LoVo (cell line): ENCODE measurements at places on chromosomes 3 and 15.
A peak's percentile ranks its signal among the peaks of the same experiment; 100 is the strongest.

GRCh38 chr3:105793040-105793439 is 75.8 kb downstream of the CBLB start:
- DNase-seq: no peak

- no peak for DNase-seq
These were observed 14.3 kb downstream of the ABCC5 start for GRCh38 chr3:184003187-184003967.

- no peak for DNase-seq
These were observed 260.7 kb downstream of the PLOD2 start for GRCh38 chr3:145900056-145900829.

DNA sequence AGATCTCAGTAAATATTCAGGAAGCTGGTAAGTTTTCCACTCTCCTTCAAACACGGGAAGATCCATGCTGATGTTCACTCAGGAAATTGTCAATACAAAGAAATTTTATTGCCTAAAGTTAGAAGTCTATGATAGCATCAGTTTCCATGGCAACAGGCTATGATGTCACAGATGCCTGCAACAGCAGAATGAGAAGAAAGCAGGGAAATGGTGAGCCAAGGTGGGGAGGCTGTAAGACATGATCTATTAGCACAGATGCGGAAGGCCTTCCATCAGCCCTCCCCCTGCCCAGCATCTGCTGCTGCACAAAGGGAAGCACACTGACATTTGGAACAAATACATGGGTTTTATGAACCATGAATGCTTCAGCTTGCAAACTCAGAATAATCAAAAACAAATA is 28.6 kb downstream of the EPHB1 start:
- DNase-seq: no peak

GRCh38 chr3:108554229-108554628 is 35.0 kb downstream of the CIP2A start:
- DNase-seq: no peak

DNA sequence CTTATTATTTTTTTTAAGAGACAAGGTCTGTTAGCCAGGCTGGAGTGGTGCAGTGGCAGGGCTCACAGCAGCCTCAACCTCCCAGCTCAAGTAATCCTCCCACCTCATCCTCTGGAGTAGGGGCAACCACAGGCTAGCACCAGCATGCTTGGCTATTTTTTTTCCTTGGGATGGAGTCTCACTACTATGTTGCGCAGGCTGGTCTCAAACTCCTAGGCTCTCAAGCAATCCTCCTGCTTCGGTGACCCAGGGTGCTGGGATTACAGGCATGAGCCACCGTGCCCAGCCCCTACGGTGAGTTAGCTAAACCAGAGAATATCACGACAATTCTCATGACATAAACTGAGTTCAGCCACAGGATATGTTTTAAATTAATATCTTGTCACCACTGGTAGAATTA is 2.0 kb downstream of the DCUN1D1 start:
- no peak for DNase-seq

- DNase-seq: peak; percentile 70
These were observed 3.2 kb downstream of the ANP32A start for GRCh38 chr15:68817304-68818065.

DNA sequence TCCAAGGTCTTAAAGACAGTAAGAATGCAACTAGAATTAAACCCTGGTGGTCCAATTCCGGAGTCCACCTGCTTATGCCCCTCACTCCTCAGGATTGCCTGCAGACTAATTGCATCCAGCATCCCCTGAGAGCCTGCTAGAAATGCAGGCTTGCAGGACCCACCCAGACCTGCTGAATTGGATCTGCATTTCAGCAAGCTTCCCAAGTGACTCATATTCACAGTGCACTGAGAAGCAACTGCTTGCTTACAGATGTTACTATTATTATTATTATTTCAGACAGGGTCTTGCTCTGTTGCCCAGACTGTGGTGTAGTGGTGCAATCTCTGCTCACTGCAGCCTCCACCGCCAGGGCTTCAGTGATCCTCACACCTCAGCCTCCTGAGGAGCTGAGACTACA is 83.5 kb upstream of the VGLL4 start:
- no peak for DNase-seq

DNA sequence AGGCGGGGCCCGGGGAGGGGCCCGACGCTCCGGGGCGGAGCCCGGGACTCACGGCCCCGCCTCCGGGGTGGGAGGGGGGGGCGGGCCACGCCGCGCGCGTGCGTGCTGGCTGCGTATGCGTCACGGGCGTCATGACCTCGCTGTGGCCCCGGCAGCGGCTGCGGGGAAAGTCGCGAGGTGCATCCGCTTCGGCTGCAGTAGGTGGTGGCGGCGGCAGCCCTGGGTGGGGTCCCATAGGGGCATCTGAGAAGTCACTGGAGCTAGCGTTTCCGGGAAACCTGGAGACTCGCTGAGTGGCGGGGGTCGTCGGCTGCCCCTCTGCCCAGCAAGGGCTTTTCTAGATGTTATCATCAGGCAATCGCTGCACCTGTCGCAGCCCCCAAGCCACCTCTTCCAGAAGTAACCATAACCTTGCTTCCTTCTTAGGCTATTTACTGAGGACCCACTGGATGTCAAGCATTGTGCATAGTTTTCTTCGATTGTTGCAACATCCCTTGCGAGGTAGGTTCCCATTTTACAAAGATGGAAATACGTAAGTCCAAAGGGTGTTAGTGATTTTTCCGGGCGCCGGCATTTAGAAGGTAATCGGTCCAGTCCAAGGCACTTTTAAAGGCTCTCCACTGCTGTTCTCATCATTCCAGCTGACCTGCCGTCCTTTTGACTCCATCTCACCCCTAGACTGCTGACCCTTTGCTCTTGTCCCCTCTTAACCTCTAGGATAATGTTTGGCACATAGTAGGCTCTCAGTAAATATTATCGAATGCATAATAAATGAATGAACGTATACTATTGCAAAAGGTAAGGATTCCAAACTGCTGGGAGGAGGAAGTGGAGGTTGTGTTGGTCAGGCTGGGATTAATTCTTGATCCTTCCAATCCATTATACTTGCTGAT is at the start of gene GDPGP1:
TSS of gene GDPGP1 (plus strand) at position 114 of the 893 bp plus-strand sequence. CDS start 6,700 bp downstream, outside the sequence.
- DNase-seq: peak; percentile 99

DNA sequence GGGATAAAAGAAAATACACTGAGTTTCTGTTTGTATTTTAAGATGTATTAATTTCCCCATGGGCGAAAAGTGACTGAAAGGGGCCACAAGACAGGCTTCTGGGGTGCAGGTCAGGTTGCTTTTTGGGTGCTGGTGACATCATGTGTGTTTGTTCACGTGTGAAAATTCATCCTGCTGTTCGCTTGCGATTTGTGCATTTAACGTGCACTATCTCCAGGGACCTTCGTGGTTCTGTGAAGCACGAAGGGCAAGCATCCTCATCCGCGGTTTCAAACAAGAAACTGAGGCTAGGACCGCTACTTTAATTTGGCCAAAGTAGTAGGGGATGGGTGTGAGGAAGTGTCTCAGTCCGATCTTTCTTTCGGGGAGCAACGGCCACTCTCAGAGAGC is 1.6 kb upstream of the SMAD6 start:
- no peak for DNase-seq

DNA sequence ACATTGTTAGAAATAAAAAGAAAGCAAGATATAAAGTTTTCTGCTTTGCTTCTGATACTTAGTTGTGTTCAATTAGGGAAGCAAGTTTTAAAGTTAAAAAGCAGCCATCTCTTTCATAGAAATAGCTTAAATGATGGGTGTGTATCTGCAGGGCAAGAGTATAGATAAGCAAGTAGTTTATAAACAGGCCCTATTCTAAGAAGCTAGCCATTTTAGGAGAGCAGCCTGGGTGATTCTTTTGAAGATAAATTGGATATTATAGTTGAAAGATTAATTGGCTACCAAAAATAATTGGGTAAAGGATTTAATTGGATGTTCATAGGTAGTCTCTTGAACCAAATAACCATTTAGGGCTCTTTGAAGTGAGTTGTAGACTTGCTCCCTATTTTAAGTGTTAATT is 5.6 kb downstream of the EIF3J start:
- DNase-seq: no peak

- no peak for DNase-seq
These were observed 3.3 kb upstream of the ADAMTS9 start for GRCh38 chr3:64691051-64691450.
